ENCODE measurements at places on chromosomes 12 and 14. TPM values are rescaled to one million over a fixed set of nuclear protein-coding genes. Genes with fewer than 3 reads are reported as not detected.
A peak's percentile ranks its signal among the peaks of the same experiment; 100 is the strongest.

- H3K27ac ChIP-seq: no peak overlapping the region
- no peak overlapping the region for H3K4me3 ChIP-seq
- no peaks in the 10 kb centered on the region for H3K36me3 ChIP-seq
- H3K27me3 ChIP-seq: peaks cover 2% of the 10 kb centered on the region
Measured at GRCh38 chr14:102272392-102272791, 32.6 kb downstream of the MOK start.

DNA sequence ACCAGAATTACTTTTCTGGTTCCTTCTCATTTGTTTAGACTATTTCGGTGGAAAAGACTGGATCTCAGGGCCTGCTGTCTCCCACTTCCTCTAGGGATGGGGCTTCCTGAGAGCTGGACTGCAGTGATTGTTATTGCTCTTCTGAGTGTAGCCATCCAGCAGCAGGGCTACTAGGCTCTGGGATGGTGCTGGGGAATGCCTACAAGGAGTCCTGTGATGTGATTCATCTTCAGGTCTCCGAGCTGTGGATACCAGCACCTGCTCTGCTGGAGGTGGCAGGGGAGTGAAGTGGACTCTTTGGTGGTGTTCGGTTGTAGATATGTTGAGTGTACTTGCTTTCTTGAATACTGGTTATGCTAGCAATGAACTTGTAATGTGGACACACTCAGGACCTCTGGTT, 42.7 kb downstream of the AEBP2 start:
- DNase-seq: no peak
- H3K4me1 ChIP-seq: peaks cover 51% of the 10 kb centered on the region
- H3K27ac ChIP-seq: peak overlapping the region; percentile 79
- H3K27me3 ChIP-seq: no peaks in the 10 kb centered on the region
- H3K36me3 ChIP-seq: peaks cover 74% of the 10 kb centered on the region

DNA sequence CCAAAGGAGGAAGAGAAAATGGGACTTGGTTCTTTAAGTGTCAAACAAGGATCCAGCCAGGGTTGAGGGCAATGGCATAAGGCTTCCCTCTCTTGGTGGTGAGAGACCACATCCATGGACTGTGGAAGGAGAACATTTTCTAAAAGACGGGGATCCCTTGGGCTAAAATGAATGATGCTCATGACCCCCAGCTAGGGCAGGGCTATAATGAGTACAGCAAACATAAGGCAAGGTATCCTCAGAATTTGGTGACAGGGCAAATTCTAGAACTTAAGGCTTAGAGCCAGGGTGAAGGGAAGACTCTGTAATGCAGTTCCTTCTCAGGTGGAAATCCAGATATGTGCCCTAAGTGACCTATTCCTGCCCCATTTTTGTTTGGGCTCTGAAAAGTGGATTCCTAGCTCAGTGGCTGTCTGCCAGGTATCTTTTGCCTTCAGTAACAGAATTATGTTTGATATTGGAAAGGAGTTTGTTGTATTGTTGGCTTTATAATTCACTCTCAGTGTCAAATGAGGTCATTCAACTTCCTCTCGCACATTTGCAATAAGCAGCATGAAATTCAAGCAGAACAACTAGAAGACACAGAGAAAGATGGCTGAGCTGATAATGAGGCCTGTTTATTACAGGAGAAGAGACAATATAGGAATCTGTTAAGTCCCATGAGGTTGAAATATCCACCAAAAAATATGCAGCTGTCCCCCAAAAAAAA, 76.8 kb downstream of the DAD1 start:
- DNase-seq: no peak
- peak overlapping the region; percentile 91 for H3K4me3 ChIP-seq
- peaks cover 64% of the 10 kb centered on the region for H3K4me1 ChIP-seq
- H3K36me3 ChIP-seq: peaks cover 87% of the 10 kb centered on the region

GRCh38 chr12:76698966-76699365, 64.9 kb upstream of the ZDHHC17 start:
- no peaks in the 10 kb centered on the region for H3K4me1 ChIP-seq
- no peak overlapping the region for H3K27ac ChIP-seq

DNA sequence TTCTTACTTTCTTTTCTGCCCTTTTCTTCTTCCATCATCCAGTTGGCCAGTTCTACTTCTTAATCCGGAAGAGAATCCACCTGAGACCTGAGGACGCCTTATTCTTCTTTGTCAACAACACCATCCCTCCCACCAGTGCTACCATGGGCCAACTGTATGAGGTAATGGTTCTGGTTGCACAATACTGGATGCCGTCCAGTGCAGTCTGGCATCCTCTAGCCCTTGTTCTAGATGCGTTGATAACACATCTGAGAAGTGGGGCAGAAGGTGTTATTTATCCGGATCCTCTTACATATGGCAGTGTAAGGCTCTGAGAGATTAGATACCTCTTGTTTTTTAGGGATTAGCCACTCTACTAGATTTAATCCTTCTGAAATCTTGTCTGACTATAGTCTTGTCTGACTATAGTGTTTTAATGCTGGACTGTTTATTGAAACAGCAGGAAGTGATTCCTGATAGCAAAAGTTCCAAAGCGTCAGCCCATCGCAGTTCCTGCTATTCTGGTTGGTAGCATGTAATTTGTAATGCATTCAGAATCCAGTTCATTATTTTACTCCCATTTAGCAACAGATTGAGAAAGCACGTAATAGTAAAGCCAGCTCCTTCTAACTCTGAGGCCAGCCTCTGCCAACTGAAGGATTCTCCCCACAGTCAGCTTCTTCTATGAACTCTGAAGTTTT, 7.9 kb downstream of the GABARAPL1 start:
- peaks cover 9% of the 10 kb centered on the region for H3K4me1 ChIP-seq
- no peak for DNase-seq
- no peak overlapping the region for H3K4me3 ChIP-seq
- H3K36me3 ChIP-seq: peaks cover 54% of the 10 kb centered on the region
- H3K27me3 ChIP-seq: no peaks in the 10 kb centered on the region

DNA sequence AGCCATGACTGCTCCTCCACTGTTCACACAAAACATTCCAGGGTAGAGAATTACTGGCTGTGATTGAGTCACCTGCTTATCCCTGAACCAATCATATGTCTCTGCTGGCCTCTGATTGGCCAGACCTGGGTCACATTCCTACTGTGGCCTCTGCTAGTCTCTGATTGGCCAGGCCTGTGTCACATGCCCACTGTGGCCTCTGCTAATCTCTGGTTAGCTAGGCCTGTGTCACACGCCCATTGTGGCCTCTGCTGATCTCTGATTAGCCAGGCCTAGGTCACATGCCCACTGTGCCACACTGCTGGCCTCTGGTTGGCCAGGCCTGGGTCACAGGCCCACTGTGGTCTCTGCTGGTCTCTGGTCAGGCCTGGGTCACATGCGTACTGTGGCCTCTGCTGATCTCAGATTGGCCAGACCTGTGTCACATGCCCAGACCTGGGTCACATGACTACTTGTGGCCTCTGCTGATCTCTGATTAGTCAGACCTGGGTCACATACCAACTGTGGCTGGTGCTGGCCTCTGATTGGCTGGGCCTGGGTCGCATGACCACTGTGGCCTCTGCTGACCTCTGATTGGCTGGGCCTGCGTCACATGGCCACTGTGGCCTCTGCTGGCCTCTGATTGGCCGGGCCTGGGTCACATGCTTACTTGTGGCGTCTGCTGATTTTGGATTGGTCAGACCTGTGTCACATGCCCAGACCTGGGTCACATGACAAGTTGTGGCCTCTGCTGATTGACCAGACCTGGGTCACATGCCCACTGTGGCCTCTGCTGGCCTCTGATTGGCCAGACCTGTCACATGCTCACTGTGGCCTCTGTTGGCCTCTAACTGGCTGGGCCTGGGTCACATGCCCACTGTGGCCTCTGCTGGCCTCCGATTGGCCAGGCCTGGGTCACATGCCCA, 251.6 kb downstream of the SLC15A4 start:
- no peak overlapping the region for H3K27ac ChIP-seq
- no peaks in the 10 kb centered on the region for H3K27me3 ChIP-seq
- no peaks in the 10 kb centered on the region for H3K36me3 ChIP-seq
- no peak for DNase-seq

DNA sequence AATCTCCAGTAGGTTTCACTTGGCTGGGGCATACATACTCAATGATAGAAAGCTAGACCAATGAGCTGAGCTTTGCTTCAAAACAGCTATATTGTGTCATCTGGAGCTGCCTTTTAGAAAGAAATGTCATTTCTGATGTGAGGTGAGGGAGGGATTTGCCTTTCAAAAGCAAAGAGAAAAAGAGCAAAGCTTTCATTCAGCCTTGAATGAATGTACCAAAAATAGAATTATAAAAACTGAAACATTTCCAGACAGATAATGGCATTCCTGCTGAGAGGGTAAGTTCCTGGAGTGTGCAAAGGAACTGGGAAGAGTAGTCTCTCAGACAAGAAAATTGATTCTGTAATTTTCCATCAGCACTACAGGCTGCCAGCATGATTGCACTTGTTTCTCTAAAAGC, 710.0 kb downstream of the LRFN5 start:
- no peaks in the 10 kb centered on the region for H3K36me3 ChIP-seq
- H3K27ac ChIP-seq: no peak overlapping the region
- H3K4me3 ChIP-seq: no peak overlapping the region
- no peaks in the 10 kb centered on the region for H3K4me1 ChIP-seq
- no peak for DNase-seq

GRCh38 chr14:30854492-30854891, 19.9 kb upstream of the COCH start:
- H3K27me3 ChIP-seq: peaks cover 9% of the 10 kb centered on the region
- DNase-seq: no peak
- peaks cover 1% of the 10 kb centered on the region for H3K36me3 ChIP-seq
- H3K4me3 ChIP-seq: no peak overlapping the region

DNA sequence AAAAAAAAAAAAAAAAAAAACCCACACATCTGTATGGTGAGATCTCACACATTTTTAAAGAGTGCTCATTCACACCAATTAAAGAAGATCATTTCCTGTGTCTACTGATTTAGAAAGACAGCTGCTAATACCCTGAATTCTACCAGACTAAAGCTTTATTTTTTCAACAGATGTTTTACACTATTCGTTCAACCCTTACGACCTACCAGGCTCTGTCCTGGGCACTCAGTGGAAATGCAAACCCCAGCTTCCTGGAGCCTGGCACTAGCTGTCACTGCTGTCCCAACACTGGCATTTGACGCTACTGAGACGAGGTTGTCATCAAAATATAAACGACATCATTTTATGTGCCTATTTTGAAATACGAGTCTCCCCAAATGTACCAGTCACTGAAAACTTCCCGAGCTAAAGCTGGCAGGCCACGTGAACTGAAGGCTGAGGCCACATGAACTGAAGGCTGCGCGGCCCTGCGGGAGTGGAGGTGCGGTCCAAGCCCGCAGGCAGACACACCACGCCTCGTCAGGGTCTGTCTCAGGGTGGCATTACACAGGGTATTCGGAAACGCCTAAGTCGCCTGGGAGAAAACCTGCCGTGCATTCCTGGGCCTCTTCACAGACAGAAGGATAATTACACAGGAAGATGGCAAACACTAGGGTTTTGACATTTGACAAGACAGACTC, 27.2 kb downstream of the SLC15A4 start:
- no peak overlapping the region for H3K4me3 ChIP-seq
- peaks cover 23% of the 10 kb centered on the region for H3K4me1 ChIP-seq
- H3K27me3 ChIP-seq: no peaks in the 10 kb centered on the region

DNA sequence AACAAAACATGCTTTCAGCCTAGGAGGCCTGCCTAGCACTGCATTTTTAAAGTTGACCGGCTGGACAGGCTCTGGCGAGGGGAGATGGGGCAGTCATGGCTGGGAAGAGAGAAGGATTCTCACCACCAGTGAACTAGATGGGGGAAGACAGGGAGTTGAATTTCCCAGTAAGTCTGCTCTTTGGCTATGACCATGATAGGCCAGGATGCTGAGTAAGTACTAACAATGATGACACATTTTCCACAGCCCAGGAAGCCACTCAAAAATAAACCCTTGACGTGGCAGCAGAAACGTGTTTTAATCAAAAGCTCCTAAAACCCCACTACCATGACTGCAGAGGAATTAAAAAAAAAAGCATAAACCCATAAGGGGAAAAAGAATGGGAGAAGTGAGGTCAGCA, 19.0 kb downstream of the KCTD10 start:
- H3K4me3 ChIP-seq: no peak overlapping the region
- H3K4me1 ChIP-seq: peaks cover 23% of the 10 kb centered on the region
- H3K27me3 ChIP-seq: no peaks in the 10 kb centered on the region
- H3K36me3 ChIP-seq: peaks cover 7% of the 10 kb centered on the region

DNA sequence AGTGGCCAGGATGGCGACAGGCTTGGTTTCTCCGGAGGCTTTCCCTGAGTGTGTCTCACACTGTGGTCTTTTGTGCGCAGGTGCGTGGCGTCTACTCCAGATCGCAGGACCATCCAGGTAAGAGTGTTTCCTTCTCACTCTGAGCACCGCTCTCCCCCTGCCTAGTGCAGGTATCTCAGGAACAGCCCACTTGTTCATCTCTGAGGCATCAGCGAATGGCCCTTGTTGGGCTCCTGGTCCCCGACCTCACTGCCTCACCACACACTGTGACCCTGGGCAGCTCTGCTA, 781 bp downstream of the ADGRD1 start:
- no peak overlapping the region for H3K4me3 ChIP-seq
- H3K36me3 ChIP-seq: no peaks in the 10 kb centered on the region
- no peak overlapping the region for H3K27ac ChIP-seq
- no peaks in the 10 kb centered on the region for H3K4me1 ChIP-seq

GRCh38 chr12:47900131-47901062, 4.4 kb downstream of the VDR start:
- peaks cover 20% of the 10 kb centered on the region for H3K36me3 ChIP-seq
- H3K4me3 ChIP-seq: peak overlapping the region; percentile 64
- DNase-seq: no peak
- peaks cover 74% of the 10 kb centered on the region for H3K4me1 ChIP-seq

DNA sequence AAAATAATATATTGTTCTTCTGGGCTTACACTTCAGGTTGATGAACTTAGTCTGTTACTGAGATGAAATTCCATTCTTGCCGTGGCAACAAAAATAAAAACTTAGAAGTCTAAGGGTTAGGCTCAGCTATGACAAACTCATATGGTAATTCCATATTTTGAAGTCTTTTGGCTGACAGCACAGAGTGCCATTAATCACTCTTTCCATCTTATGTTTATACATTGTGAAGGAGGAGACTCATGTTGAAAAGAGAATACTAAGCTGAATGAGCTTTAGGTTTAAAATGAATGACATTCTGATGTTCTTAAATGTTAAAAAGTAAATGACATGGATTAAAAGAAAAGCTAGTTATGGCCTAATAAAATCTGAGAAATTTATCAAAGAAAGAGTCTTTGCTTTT, 291.9 kb downstream of the SOX5 start:
- no peaks in the 10 kb centered on the region for H3K4me1 ChIP-seq
- H3K36me3 ChIP-seq: no peaks in the 10 kb centered on the region
- no peak overlapping the region for H3K27ac ChIP-seq
- no peak for DNase-seq
- no peaks in the 10 kb centered on the region for H3K27me3 ChIP-seq

- peaks cover 1% of the 10 kb centered on the region for H3K36me3 ChIP-seq
- H3K27me3 ChIP-seq: peaks cover 70% of the 10 kb centered on the region
- no peak for DNase-seq
Measured at GRCh38 chr12:62629971-62630739, 163.5 kb downstream of the MON2 start.

The CIROP gene
- total RNA-seq: not detected

The PYGL gene
- 0.51 TPM for total RNA-seq

The CIDEB gene
- 34.8 TPM for total RNA-seq

The CCDC88C gene
- 209 TPM for total RNA-seq

The TBPL2 gene
- not detected for total RNA-seq

The LHX5 gene
- not detected for total RNA-seq

The CCDC184 gene
- total RNA-seq: 0.58 TPM

The ALKBH1 gene
- total RNA-seq: 16.8 TPM

The BDKRB2 gene
- total RNA-seq: not detected

The HELB gene
- 35.8 TPM for total RNA-seq

The PMEL gene
- total RNA-seq: 0.42 TPM

All from activated naive CD8-positive, alpha-beta T cell treated with anti-CD3 and anti-CD28 coated beads, Interleukin-2, amount 10 ng/mL, durations not matched to agents 7 days and 5 days (primary cell).